ENCODE measurements at places on chromosomes 6 and 20.

DNA sequence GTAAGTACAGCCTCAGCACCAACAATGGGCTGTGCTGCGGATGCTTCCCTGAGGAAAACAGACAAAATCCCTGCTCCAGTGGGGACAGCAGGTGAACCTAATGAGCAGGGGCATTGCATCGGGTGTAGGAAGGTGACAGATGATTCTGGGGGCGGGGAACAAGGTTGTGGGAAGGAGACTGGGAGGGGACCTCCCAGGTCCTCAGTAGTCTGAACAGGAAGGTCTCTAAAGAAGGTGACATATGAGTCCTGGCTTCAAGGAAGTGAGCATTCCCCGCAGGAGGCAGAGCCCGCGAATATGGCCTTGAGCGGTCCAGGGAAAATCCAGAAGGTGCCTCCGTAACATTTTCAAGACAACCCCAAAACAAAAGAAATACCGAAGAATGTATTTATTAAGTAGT is 19.4 kb downstream of the ULBP1 start:
- no peak for DNase-seq

DNA sequence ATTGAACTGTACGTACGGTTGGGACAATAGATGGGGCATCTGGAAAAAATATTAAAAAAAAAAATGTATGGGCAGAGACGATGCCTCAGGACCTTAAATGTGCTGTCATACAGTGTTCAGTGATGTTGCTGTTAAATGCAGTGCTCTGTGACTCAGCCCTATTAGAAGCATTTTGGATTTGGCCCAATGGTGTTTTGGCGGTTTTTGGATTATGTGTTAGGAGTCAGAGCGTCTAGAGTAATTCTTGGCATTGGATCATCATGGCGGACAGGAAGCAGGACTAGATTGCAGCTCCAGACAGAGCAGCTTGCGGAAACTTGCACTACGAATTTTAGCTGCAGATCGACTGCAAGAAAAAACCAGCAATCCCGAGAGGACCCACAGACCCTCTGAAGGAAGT is 280.0 kb downstream of the SOX4 start:
- no peak for DNase-seq

DNA sequence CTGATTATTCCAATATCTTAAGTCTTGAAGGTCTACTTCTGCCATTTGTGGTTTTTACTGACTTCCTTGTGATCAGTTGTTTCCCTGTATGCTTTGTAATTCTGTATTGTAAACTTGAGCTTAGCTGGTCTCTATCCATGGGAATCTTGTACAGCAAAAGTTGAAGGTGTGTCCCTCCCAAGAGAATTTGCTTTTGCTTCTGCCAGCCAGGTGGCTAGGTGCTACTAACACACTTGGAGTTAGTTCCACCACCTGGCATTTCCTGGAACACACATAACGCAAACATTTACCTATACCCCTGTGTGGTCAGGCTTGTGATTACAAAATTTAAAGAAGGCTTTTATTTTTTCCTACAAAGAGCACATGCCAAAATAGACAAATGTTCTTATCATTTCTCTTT is 141.2 kb downstream of the GRM4 start:
- no peak for DNase-seq

DNA sequence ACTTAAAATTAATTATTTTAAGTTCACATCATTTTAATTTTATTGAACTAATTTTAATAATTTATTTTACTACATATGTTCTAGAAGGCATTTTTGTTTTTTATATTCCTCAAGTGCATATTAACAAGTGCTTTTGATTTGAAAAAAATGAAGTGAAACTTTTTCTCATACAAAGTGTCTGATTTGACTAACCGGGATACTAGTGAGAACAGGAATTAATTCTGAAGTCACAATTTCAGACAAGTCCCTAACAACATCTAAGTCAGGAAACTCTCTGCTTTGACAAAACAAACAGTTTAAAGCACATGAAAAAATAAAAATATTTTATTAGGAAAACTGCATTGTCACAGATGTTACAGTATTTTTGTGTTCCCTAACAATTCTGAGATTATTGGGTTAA is 1166.3 kb upstream of the CITED2 start:
- DNase-seq, result no peak

DNA sequence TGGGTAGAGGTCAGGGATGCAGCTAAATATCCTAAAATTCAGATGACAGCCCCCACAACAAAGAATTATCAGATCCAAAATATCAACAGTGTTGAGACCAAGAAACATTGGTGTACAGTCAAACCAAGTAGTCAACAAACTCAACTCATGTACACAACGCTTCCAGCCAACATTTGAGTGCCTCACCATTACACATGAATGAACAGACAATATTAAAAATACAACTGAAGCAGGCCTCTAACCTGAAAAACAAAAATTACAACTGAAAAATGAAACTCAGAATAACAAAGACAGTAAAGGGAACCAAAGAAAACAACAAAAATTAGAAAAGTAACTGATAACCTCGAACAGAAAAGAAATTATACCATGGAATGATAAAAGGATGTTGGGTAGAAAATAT is 46.2 kb downstream of the HACE1 start:
- DNase-seq, result no peak

DNA sequence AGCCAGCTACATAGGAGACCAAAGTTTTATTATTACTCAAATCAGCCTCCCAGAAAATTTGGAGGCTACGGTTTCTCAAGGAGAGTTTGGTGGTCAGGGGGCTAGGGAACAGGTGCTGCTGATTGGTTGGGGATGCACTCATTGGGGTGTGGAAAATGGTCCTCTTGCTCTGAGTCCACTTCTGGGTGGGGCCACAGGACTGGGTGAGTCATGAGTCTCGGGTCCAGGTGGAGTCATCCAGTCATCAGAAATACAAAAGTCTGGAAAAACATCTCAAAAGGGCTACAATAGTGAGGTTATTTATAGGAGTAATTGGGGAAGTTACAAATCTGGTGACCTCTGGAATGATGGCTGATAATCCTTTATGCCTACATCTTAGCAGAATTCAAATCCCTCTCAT is 54.3 kb upstream of the SLC22A16 start:
- DNase-seq, result no peak

- DNase-seq, result peak; percentile 83
These were observed at the start of gene CFAP206 for GRCh38 chr6:87407901-87408720. CFAP206 (plus strand) TSS chr6:87407972; CDS start chr6:87409840, 1,868 bp downstream.

DNA sequence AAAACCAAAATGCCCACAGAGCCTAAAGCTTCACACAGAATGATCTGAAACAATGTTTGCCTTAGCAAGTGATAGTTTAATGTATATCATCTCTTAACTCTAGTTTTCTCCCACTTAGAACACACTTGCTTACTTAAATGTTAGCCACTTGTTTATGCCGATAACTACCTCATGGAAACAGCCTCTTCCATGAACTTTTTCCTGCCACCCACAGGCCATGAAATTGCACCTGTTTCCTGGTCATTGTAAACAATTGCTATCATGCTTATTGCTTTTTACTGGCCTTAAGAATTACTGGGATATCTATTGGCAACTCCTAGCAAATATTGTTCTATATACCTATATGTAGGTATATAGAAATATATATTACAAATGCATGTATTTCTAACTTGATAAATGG is 231.1 kb downstream of the HDGFL1 start:
- DNase-seq, result no peak

GRCh38 chr6:6405031-6405430 is 84.6 kb upstream of the F13A1 start:
- DNase-seq, result no peak

GRCh38 chr6:31837369-31838113 is 10.0 kb downstream of the HSPA1B start:
- no peak for DNase-seq

- DNase-seq, result no peak
These were observed 74.9 kb downstream of the TNFAIP3 start for GRCh38 chr6:137941995-137942394.

DNA sequence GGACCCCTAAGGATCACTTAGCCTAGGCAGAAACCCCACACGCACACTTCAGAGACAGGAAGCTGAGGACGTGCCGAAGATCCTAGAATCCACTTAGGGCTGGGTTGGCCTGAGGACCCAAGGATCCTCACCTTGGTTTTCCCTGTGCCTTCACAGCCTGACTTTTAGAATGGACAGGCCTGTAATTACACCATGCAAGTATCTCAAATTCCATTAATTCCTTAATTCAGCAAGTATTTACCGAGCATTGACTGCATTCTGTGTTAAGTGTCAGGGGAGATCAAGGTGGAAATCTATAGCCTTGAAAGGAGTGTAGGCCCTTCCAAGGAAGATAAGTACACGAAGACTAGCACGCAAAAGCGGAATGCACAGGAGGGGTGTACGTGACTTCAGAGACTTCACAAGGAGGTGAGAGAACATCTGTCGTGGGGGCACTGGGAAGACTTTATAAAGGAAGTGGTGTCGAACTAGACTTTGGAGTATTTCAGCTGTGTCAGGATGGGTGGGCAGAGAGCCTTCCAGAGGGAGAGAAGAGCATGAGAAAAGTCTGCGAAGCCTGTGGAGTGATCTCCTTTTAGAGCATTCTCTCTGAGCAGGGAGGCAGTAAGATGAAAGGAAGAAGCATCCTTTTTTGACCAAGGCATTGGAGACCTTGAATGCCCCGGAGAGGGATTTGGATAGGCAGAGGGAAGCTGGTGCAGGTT is 4.0 kb downstream of the DSP start:
- no peak for DNase-seq

DNA sequence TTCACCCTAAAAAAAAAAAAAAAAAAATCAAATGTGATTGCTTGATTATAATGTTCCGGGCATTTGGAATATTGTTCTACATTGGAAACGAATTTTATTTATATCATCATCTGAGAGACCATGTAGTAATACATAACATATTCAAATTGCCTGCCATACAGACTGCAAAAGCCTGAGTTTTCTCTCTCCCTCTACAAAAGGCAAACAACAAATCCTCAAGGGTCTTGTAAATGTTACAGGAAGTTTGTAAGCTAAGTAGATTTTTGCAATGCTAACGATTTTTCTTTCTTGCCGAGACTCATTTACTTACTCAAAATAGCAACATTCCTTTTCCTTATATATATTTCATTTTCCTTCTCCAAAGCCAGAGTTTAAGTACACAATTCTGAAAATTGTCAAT is 49.0 kb upstream of the HTR1E start:
- no peak for DNase-seq

DNA sequence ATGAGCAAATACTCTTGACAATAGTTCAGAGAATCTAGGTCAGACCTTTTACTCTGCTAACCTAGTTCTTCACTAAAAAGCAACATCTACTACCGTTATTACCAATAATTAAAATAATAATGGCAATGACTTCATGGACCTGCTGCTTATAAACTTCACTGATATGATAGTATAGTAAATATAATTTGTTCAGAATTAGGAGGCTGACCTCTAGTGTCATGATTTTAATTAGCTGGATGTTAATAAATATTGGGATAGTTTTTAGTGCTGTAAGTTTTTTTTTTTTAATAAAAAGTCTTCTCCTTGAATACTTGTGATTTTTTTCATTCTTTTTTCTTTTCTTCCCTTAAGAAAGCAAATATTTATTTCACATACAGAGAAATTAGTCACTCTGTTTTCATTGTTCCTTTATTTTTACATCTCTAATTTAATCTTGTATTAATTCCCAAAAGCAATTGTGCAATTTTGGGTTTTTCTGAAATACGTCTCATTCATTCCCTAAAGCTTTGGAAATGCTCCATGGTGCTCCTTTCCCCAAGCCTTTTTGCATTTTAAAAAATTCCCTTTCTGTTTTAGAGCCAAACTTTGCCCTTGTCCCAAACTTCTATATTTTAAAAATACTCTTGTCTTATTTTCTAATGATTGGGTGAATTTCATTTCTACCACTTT is 46.6 kb upstream of the UST start:
- DNase-seq, result no peak

- DNase-seq, result no peak
These were observed 21.5 kb upstream of the ARHGAP18 start for GRCh38 chr6:129731428-129731827.

DNA sequence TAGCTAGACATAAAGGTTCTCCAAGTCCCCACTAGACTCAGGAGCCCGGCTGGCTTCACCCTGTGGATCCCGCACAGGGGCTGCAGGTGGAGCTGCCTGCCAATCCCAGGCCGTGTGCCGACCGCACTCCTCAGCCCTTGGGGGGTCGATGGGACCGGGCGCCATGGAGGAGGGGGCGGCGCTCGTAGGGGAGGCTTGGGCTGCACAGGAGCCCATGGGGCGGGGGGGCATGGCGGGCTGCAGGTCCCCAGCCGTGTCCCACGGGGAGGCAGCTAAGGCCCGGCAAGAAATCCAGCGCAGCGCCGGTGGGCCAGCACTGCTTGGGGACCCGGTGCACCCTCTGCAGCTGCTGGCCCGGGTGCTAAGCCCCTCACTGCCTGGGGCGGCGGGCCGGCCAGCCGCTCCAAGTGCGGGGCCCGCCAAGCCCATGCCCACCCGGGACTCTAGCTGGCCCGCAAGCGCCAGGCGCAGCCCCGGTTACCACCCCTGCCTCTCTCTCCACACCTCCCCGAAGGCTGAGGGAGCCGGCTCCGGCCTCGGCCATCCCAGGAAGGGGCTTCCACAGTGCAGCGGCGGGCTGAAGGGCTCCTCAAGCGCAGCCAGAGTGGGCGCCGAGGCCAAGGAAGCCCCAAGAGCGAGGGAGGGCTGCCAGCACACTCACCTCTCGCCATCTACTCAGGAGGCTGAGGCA is 26.5 kb upstream of the ID1 start:
- DNase-seq, result no peak

- DNase-seq, result no peak
These were observed 5.5 kb downstream of the HLA-DPB1 start for GRCh38 chr6:33081098-33081824.

DNA sequence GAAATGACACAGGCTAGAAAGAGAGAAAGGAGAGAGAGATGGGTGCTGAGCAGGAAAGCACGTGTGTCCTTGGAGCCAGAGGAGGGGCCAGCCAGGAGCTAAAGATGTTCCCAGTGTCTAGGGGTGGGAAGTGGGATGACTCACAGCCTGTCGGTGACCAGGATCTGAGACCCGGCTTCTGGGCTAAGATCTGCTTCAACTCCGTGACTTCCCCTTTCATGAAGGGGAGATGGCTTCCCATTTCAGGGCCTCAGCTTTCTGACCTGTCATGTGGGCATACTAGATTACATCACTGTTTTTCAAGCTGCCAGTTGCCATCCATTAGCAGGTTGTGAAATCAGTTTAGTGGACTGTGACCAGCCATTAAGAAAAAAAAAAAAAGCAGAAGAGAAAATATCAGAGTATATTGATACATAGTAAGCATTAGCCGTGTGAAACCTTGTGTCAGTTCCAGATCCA is 5.4 kb downstream of the TGM3 start:
- peak; percentile 42 for DNase-seq

DNA sequence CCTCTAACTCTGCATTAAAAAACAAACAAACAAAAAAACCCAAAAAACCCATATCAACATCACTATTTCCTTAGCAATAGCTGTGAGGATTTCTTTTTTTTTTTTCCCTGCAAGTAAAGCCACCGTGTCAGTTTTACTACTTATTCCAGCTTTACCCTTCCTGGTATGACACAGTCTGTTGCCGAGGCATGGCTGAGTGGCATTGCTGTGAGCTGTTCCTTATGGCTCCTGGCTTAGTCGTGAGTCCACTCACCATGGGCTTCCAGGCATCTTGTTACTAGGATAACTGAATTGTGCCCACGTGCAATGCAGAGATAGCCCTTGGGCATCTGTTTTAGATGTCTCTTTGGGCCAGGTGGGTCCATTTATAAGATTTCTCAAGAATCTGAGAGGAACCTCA is 84.8 kb downstream of the LRRC1 start:
- no peak for DNase-seq

- DNase-seq, result no peak
These were observed 30.8 kb downstream of the IL20RA start for GRCh38 chr6:137013738-137014602.

GRCh38 chr20:54195483-54196472 is 12.1 kb upstream of the PFDN4 start:
- no peak for DNase-seq

All from CD4-positive, alpha-beta T cell treated with Interleukin-21 for 1 hour (primary cell).